ENCODE measurements at places on chromosomes 11 and 22.

GRCh38 chr22:29816539-29816938, 21.5 kb downstream of the ASCC2 start:
- DNase-seq, result no peak

DNA sequence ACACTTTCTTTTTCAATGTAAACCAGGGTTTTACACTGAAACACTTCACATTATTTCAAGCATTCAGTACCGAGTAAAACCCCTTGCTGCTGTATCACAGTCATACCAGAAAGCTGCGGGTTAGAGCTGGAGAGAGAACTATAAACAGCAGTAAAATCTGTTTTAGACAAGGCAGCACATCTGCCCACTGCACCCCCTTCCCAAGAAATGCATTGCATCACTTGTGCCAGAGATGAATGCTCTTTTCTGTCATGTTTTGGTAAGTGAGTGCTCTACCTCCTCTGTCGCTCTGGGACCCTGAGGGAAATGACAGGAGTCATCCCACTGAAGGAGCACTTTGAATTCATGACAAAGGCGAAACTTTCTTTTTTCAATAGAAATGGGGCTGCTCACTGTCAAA, 107.2 kb downstream of the MAML2 start:
- DNase-seq, result no peak

DNA sequence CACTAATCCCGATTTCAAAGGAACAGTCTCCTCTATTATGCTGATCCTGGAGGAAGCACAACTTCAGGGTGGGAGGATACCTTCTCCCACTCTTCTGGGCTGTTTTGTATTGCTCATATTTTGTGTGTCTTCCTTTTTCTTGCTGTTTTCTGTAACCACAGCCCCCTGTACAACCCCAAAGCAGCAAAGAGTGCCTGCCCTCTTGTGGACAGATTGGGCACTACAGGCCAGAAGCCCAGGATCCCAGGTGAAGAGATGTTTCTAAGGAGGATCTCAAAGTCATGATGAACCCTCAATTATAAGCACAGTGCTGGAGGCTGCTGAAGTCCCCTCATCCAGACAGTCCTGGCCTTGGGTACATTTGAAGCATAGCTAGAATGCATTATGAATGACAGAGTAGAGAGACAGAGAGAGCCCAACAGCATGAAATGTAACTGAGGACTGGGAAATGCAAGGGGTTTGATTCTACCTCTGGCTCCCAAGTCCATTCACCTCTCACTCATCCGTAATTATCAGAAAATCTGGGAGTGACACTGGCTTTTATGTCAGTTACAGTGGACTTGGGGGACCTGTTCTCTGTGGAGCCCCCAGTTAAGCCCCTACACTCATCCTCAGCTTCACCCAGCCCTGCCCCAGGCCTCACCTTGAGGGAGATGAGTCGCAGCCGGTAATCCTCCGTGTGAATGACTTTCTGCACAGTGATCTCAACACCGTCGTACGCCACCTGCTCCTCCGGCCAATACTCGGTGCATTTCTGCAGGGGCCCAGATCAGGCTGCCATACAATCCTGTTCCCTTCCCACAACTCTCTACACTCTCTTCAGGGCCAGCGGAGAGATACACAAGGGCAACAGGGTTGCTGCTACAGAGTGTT, 6.2 kb upstream of the IGSF22 start:
- peak; percentile 53 for DNase-seq

- no peak for DNase-seq
Observed at GRCh38 chr11:67301951-67302516, 1.3 kb upstream of the SSH3 start.

DNA sequence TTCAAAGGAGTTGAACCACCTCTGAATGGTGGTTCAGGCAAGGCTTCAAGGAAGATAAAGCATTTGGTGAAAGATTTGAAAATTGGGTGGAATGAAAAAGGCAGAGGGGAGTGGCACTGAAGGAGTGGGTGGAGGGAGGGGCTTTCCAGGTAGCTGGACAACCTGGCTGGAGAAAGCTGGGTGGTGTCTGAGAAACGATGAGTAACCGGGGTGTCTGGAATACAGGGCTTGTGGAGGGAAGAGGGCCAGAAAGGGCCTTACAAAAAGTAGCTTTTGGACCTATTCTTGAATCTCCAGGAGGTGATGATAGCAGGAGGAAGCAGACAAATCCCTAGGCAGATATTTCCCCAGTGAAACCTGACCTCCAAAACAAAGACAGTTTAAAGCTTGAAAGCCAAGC, 99.3 kb downstream of the RASSF10 start:
- DNase-seq, result no peak

DNA sequence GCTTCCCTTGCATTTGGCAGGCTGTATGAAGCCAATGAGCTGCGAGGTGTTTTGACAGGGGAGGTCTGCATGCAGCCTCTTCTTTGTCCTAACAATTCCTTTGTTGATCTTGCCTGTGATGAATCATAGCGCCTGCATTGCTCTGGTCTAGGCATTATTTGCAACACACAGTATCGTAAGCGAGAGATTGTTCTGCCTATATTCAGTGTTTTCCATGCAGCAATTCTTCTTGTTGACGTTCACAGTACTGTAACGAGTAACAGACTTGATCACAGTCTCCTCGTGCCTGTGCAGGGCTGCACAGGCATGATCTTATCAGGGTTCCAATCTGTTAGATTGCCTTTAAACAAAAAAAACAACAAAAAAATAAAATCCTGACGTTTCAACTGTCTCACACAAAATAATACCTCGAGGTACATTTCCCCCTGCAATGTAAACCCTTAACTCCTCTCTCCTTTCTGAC, 13.9 kb upstream of the ADSL start:
- no peak for DNase-seq

DNA sequence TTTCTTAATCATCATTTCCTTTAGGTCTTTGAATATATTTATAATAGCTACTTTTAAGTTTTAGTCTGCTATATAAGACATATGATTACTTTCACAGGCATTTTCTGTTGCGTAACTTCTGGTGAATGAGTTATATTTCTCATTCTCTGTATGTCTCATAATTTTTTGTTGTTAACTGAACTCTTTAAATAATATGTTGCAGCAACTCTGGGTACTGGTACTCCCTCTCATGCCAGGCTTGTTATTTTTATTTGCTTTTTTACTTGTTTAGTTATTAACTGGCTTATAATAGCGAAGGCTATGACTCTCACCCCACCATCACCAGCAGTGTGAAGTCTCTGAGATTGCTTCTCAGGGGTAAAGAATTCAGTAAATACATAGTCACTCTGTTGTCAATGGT, 524.2 kb upstream of the CHORDC1 start:
- DNase-seq, result no peak

DNA sequence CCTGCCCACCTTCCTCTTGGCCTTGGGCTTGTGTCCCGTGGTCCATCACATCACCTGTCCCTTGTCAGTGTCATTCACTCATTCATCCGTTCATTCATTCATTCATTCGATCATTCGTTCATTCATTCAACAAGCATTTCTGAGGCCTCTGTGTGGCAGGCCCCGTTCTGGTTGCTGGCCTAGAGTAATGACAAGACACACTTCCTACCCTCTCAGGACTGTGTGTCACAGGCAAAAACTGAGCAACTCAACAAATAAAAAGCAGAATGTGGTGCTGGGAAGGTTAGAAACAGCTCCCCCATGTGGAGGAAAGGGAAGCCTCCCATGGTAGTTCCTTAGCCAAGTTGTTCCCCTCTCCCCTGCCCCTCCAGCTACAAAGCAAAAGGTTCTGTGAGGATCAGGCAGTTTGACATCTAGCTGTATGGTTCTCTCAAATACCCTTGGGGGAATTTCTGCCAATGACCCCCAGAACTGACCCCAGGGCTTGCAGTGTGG, 1.6 kb upstream of the OMP start:
- DNase-seq, result no peak

DNA sequence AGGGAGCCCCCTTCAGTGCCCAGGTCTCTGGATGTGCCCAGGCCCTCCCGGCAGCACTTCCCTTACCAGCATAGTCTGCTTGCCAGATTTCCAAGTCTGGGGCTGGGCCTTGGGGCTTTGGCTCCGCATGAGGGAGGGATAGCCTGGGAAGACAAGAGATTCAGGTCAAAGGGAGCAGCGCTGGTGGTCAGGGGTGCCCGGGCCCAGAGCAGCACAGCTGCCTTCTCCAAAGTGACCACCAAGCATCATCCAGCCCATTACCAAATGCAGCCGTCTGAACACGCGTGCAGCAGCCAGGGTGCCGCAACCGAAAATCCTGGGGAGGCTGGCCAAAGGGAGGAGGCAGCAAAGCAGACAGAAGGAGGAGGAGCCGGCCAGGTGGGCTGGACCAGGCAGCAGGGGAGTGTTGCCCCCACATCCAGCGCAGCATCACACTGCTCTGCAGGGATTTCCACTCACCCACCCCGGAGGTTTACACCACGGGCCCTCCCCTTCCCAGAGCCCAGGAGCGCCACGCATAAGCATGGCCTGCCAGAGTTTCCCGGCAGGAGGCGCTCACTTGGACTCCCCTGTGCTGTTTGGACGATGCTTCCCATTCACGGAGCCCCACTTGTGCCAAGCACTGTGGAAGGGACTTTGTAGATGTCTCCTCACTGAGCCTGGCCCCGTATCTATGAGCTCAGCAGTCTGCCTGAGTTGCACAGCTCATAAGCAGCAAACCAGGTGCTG, 22.5 kb downstream of the TRIM29 start:
- no peak for DNase-seq

- DNase-seq, result no peak
Observed at GRCh38 chr11:80843266-80843974, 1402.6 kb upstream of the TENM4 start.

- DNase-seq, result no peak
Observed at GRCh38 chr11:7927635-7928034, 3.4 kb downstream of the OR10A6 start.

DNA sequence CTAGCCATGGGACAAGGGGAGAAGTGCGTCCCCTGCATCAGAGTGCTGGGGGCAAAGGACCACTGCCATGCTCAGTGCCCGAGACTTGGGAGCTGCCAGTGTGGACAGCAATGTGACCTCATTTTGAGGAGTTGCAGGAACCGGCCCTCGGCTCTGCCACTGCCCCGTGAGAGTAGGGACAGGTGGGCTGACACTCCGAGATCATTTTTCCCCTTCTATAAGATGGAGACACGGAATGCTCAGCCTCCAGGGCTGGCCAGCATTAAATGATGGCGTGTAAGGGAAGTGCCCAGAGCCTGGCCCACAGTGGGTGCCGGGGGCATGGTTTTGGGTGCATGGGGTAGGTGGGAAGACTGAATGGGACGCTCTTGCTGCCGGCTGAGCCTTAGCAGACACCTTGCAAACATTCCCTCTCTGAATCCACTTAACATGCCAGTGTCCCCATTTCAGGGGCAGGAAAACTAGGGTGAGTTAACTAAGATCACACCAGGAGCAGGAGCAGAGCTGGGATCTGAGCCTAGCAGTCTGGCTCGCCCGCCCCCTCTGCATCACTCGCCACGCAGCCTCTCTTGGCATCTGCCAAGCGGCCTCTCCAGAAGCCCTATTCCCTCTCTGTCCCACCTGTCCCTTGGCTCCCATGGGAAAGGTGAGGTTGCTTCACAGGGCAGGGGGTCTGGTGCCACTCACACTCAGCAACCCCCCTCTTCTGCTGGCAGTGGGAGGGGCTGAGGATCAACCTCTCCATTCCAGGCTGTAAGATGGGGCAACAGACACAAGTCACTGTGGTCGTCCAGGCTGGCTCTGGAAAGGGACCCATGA, 13.6 kb downstream of the NPTXR start:
- no peak for DNase-seq

DNA sequence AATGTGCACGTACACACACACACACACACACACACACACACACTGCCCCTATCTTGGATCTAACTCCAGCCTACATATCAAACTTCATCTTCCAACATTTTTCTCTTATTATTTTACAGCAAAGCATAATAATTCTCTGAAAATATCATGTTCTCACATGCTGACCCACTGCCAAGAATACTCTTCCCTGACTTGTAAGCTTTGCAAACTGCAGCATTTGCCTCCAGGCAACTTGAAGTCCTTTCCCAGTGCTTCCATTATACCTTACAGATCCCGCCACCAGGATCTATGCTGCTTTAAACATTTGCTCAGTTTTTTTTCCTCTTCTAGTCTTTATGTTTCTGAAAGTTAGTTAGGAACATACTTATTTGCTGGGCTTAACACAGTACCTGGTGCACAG, 483.3 kb upstream of the ARHGAP42 start:
- DNase-seq, result no peak

DNA sequence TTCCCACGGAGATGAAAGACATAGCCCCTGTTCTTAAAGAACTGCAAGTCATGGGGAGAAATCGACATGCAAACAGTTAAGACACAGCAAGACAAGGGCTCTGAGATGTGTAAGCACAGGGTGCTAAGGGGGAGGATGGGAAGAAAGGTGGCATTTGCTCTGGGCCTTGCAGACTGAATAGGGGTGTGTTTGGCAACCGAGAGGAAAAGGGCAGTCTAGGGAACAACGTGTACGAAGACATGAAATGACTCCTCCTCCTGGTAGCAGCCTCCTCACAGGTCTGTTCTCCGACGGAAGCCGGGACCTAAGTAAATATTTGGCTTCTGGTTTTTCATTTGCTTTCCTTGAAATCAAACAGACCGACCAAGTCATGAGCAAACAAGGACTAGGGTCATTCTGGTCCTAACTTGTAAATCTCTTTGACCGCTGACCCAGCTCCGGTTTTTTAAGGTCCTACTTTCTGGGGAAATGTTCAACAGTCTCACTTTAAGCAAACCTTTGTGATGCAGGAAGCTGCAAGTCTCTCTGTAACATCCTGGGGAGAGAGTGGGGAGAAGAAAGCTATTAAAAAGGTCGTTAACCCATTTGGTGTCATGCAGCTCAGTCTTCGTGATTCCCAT, 19.7 kb downstream of the NNMT start:
- no peak for DNase-seq

- peak; percentile 33 for DNase-seq
Observed at GRCh38 chr22:30605449-30606110, 1.4 kb upstream of the TCN2 start.

DNA sequence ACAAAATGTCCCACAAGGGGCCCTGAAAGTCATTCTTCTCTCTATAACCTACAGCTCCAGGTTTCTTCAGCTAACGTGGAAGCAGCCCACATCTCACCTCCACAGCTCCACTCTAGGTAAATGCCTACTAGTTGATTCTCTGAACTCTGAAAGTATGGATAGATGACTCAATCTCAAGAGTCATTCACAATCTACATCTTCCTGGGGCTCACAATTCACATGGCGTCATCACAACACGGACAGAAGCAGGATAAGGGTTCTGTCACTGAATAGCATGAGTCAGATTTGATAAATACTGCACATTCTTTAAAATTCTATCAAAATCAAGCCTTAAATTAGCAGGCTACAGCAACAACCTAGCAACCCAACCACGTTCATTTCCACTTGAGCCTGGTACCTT, 96.3 kb downstream of the PLEKHA7 start:
- no peak for DNase-seq

DNA sequence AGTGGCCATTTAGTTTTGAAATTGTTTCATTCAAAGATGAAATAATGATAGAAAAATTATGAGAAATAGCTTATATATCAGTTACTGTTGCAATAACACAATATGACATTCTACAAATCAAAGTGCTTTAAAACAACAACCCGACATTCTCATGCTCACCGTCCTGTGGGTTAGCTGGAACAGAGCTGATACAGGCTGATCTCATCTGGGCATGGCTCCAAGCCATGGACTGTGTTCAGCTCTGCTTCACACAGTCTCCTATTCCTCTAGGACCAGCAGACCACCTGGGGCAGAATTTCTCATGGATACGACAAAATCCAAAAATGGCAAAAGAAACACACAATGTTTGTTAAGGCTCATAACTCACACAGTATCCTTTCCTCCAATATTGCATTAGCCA, 178.6 kb downstream of the CNTN5 start:
- DNase-seq, result no peak
